ENCODE measurements at places on chromosomes 6 and 20.
A peak's percentile ranks its signal among the peaks of the same experiment; 100 is the strongest.

GRCh38 chr20:38875175-38875993 lies 50.8 kb upstream of the FAM83D start:
- DNase-seq: peak; percentile 65

- no peak for DNase-seq
These were observed 21.1 kb downstream of the CHMP4B start for GRCh38 chr20:33832103-33832804.

- DNase-seq: no peak
These were observed 137.0 kb downstream of the SLC23A2 start for GRCh38 chr20:4864311-4864752.

- DNase-seq: no peak
These were observed 1503.2 kb downstream of the HACE1 start for GRCh38 chr6:103356531-103356930.

- no peak for DNase-seq
These were observed 80.9 kb upstream of the TAB2 start for GRCh38 chr6:149236589-149236988.

- no peak for DNase-seq
These were observed 291.4 kb upstream of the RNF217 start for GRCh38 chr6:124670801-124671200.

GRCh38 chr6:5518936-5519491 lies 257.7 kb downstream of the FARS2 start:
- DNase-seq: no peak

DNA sequence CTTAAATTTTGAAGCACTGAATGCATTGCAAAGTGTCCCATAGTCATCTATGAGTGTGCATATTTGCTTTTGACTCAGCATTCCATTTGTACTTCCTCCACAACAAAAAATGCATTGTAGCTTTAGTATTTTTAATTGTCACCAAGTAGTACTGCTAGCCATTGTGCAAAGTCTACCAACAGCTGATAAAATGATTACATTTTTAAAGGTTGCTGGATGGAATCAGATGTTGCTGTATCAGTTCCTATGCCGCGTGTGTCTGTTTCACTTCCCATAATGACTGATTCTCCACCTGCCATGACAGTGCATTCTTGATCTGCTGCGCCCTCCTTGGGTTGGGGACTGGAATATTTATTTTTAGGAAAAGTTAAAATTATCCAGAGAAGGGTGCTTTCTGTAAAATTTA lies 41.2 kb downstream of the SLX4IP start:
- DNase-seq: peak; percentile 11

DNA sequence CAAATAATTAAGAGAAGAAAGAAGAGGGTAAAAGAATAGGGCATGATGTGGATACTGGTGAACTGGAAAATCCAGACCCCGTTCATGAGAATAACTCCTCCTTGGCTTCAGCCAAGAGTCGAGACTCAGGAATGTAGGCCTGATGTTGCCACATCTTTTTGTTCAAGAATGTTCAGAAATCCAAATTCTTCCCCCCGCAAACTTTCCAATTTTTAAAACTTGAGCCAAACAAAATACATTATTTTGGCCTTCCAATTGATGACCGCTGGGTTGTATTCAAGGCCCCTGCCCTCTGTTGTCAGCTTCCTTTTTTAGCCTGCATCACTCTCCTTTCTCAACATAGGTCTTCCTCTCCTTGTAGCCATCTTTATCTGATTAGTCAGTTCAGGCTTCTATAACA lies 106.1 kb downstream of the TNFAIP3 start:
- DNase-seq: no peak

DNA sequence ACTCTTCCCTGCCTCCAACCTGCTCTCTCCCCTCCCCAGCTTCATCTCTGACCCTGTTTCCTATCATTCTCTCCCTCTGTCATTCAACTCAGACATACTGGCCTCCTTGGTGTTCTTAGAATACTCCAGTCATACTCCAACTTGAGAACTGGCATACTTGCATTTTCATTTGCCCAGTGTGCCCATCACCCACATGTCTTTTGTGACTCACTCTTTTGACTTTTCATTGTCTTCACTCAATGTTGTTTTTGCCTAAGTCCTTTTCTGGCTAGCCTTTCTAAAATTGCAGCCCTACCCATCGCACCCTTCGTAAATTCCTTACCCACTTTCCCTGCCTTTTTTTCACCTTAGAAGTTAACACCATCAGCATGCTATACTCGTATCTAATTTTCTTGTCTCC lies 77.0 kb upstream of the CD2AP start:
- no peak for DNase-seq

- DNase-seq: no peak
These were observed 591.6 kb downstream of the UTRN start for GRCh38 chr6:144876689-144877088.

GRCh38 chr6:133055441-133055966 lies 185.7 kb upstream of the EYA4 start:
- DNase-seq: no peak

DNA sequence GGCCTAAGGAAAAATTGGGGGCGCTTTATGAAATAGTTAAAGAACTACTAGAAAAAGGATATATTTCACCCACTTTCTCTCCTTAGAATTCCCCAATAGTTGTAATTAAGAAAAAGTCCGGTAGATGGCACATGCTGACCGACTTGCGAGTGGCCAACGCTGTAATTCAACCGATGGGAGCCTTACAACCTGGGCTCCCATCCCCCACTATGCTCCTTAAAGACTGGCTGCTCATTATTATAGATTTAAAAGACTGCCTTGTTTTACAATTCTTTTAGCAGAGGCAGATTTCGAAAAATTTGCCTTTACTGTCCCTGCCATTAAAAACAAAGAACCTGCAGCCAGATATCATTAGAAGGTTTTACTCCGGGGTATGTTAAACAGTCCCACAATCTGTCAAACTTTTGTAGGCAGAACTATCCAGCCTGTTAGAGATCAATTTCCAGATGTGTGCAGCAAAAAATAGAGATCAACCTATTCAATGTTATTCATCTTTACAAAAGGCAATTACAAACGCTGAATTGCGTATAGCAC lies 58.5 kb upstream of the PRSS16 start:
- peak; percentile 75 for DNase-seq

- no peak for DNase-seq
These were observed 142.6 kb downstream of the MRPL14 start for GRCh38 chr6:43984442-43985321.

- no peak for DNase-seq
These were observed 51.1 kb upstream of the NHSL1 start for GRCh38 chr6:138550346-138550767.

- DNase-seq: no peak
These were observed 487.7 kb upstream of the CDH4 start for GRCh38 chr20:60764328-60764727.

GRCh38 chr6:132456700-132457143 lies 55.4 kb upstream of the MOXD1 start:
- DNase-seq: no peak

DNA sequence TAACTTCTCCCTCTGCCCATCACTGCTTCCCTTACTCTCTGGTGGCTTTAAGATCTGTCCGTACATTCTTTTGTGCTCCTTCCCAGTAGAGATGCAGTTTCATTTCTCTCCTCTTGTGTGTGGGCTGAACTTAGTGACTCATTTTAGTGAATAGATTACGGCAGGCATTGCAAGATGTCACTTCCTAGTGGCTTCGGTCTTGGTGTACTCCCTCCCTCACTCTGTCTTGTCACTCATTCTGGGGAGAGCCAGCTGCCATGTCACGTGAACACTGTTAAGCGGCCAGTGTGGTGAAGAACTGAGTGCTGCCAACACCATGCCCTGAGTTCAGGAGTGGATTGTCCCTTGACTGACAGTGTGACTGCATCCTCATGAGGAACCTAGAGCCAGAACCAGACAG lies 115.9 kb downstream of the OTOR start:
- no peak for DNase-seq

DNA sequence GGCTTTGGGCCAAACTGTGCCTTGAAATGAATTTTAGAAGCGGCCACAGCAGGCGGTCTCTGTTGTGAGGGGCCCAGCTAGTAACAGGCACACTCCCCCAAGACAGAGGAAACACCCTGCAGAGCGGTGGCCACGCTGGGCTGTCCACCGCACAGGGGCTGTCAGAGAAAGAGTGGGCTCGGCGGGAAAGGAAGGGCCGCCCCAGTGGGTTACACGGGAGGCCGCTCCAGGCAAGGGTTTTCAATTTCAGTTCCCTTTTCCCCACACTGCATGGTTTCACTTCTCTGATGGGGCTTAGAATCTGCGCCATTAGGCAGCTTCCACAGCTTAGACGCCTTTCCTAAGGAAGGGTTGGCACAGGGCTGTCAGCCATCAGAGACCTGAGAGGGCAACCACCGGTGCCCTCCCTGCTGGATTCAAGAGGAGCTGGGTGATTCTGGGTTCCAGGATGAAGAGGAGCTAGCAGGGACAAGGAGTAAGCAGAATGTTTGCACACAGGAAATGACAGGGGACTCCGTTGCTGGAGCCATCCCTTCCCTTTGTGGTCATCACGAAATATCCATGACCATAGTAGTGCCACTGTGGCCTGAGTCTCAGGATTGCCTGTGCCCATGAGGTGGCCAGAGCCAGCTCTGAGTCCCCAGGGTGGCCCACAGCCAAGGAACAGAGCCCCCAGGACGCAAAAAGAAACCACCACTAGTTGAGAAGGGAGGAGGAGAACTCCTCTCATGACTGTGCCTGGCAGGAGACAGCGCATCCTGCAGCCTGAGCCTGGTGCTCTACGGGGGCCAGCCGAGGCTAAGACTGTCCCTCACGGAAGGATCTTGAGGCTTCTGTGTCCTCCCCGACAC lies 282.7 kb downstream of the NRN1 start:
- DNase-seq: no peak

GRCh38 chr6:106591111-106591825 lies 38.0 kb downstream of the RTN4IP1 start:
- no peak for DNase-seq

- peak; percentile 14 for DNase-seq
These were observed 59.2 kb upstream of the CSE1L start for GRCh38 chr20:48986899-48987298.

- DNase-seq: no peak
These were observed 56.1 kb downstream of the NFATC2 start for GRCh38 chr20:51486197-51487005.

- no peak for DNase-seq
These were observed 10.0 kb downstream of the PACSIN1 start for GRCh38 chr6:34475767-34476328.

- DNase-seq: no peak
These were observed 47.0 kb upstream of the PRL start for GRCh38 chr6:22343864-22344263.

DNA sequence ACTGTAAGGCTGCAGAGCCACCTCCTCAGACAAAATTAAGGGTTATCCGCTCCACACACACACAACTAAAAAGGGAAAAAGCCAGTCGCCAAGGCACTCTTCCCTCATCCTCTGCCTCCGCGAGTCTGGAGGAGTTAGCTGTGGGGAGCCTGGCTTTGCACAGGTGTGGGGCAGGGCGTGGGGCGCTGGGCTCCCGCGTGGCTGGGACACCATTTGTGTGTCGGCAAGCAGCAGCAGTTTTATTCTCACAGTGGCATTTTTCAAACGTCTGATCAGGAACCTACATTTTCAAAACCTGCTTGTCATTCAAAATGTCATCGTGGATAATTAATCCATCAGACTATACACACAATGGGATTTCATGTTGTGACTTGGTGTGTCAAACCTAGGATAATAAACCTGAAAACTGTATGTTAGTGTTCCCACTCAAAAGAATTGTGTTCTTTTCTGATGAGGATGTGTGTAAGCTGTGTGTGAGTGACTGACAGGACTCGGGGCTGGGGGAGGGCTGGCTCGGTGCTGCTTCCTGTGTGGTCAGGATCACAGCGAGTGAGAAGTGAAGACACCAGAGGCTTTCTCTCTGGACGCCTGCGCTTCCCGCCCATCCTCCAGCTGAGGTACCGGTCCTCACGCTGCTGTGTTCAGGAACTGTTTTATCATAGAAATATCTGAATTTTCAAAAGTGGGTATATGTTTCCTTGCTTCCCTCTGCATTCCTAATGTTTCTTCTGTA lies 83.1 kb downstream of the IRF4 start:
- peak; percentile 92 for DNase-seq

DNA sequence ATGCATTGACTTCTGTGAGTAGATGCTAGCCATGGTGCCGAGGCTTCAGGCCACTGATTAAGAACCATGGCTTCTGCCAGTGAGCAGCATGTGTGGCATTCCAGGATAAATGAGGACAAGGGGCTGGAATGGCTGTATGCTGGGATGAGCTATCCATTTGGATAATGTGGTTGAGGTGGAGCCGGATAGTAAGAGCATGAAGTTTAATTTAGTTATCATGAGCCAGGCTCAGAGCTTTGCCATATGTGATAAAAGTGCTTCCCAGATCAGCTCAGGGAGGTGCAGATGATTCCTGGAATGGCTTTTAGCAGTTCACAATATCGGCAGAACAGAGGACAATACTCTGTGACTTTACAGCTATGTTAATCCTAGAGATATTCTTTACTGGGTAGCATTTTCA lies 34.6 kb upstream of the RNF8 start:
- no peak for DNase-seq

DNA sequence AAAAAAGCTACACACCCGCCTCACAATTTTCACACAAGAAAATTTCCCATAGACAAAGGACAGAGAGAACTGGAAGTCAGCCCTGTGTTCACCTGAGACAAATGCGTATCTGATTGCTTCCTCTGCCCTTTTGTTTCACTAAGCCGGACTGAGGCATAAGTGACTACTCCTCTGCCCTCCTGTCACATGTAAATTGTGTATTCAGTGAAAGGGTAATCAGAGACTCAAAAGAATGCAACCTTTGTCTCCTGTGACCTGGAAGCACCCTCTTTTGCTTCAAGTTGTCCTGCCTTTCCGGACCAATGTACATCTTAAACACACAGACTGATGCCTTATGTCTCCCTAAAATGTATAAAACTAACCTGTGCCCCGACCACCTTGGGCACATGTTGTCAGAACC lies 483.8 kb upstream of the EYS start:
- no peak for DNase-seq

DNA sequence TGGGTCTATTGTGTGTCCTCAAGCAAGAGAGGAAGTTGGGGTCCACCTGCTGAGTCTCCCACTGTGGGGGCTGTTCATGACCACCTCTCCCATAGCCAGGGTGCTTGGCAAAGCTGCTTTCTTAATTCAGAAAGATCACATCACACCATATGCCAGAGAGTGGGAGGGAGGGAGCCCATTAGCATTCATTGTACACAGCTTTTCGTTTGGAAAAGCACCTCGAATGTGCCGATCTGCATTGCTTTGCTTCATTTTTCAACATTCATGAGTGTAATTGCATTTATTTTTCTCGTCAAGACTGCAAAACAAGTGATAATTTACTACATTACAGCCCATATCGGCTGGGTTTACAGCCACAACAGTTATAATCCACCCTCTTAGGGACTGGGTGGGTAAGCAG lies 327.3 kb downstream of the PTPRT start:
- no peak for DNase-seq

GRCh38 chr6:168935628-168936010 lies 318.0 kb downstream of the THBS2 start:
- no peak for DNase-seq

- DNase-seq: no peak
These were observed 335.3 kb upstream of the NRSN1 start for GRCh38 chr6:23790756-23791155.

DNA sequence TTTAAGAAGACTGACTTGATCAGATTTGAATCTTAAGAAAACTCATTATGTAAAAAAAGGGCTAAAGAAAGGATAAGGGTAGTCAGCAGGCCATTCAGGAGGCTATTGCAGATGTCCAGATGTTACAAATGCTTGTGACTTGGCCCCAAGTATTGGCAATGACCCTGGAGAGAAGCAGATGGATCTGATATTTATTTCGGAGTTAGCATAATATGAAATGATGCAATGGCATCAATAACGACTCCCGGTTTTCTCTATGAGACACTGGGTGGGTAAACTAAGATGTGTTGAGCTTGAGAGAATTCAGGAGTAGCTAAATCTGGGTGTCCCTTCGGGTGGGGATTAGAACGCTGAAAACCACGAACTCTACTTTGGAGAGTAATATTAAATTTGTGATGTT lies 149.7 kb downstream of the LAMA2 start:
- no peak for DNase-seq
